Endothelial cell of umbilical vein (primary cell): ENCODE measurements at places on chromosomes 6 and 20. TPM values are rescaled to one million over a fixed set of nuclear protein-coding genes. Genes with fewer than 3 reads are reported as not detected.

Gene SLC22A16
- total RNA-seq: not detected in 2 replicates

Gene OLIG3
- total RNA-seq: not detected in 2 replicates

Gene MAP1LC3A
- total RNA-seq: 32.1 and 32.7 TPM in 2 replicates

Gene SEMG1
- total RNA-seq: not detected in 2 replicates

Gene NKX2-2
- not detected in 2 replicates for total RNA-seq

Gene RBM24
- total RNA-seq: 6.0 and 6.7 TPM in 2 replicates

DNA sequence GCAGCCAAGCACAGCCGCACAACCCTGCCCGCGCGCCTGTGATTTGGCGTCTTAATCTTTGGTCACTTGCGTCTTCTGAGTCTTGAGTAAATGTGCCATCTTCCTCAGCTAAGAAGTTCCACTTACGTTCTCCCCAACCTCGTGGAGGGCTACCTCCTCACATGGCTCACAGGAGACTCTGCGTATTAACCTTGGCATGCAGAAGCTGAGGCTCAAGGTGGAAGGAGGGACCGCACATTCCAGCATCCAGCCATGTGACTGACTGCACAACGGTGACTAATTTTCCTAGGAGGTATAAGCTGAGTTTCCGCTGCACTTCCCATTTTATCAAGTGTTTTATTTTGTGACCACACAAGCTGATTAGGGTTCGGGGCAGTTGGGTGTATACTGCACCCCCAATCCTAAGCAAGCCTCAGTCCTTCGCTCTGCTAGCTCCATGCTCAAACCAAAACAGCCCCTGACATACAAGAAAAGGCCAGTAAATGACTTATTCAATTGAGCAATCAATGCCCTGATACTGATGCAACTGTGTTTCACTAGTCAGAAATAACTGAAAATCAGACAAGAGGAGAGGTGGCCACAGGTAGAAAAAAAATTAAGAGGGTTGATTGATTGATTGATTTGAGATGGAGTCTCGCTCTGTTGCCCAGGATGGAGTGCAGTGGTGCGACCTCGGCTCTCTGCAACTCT lies 7.0 kb downstream of the BEND3 start:
- H3K4me1 ChIP-seq: no peaks in the 10 kb centered on the region
- DNase-seq: no peak
- H3K27ac ChIP-seq: no peak overlapping the region
- no peaks in the 10 kb centered on the region for H3K36me3 ChIP-seq
- H3K4me3 ChIP-seq: no peak overlapping the region

DNA sequence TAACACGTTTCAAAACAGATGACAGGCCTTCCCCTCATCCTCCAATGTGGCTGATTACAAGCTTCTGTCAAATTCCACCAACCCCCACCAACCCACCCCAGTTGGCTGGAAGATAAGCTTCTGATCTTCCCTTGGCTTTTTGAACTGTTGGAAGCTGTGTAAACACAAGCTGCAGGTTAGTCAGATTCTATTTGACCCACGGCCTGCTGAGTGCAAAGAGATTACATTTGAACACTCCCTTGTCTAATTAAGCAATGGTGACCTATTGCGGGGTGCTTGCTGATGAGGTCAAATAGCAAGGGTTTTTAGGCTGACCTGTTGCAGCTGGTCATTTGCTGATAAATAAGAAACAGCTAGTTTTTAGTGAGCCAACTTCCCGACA lies 379.7 kb downstream of the BMP2 start:
- no peak overlapping the region for H3K4me3 ChIP-seq
- peaks cover 13% of the 10 kb centered on the region for H3K4me1 ChIP-seq
- no peak overlapping the region for H3K27ac ChIP-seq
- H3K27me3 ChIP-seq: no peaks in the 10 kb centered on the region

DNA sequence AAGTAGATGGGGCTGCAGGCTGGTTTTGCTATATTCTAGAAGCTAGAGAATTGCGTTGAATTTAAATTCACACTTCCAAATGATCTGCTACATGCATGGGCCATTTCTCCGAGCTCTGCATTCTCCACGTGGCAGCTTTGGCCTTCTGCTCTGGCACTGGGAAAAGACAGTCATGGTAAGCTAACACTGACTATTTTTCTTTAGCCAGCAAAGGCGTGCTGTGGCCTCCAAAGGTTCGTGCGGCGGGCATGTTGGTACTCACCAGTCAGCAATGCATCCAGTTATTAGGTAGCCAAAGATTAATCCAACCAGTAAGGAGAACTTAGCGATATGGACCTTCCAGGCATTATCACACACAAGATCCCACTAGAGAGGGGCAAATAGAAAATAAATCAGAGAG lies 41.4 kb downstream of the SLC22A23 start:
- no peaks in the 10 kb centered on the region for H3K27me3 ChIP-seq
- no peak overlapping the region for H3K27ac ChIP-seq
- H3K36me3 ChIP-seq: no peaks in the 10 kb centered on the region
- H3K4me3 ChIP-seq: no peak overlapping the region

DNA sequence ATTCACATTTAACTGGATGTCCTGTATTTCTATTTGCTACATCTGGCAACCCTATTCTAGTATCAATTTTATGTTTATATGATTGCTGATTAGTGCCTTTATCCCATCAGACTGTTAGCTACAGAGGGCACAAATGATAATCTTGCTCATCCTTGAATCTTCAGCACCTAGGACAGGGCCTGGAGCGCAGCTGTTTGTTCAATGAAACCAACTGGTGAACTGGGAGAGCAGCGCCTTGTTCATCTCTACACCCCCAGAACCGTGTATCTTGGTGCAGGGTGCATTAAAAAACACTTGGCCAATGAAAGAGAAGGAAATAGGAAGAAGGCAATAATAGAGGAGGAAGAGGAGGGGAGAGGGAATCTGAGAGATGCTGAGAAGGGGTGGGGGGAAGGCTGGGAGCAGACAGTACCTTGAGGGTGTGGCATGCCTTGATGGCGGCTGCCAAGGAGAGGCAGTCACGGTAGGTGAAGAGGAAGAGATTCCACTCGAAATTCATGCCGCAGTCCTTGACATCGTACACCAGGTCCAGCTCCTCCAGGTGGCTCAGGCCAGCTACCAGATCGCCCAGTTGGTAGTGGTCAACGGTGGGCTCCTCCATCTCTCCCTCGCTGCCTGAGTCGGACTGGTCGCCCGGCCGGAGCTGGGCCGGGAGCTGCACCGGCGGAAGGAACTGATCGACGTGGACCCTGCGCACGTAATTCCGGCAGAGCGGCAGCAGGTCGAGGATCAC lies 15.5 kb downstream of the TMEM151B start:
- peaks cover 6% of the 10 kb centered on the region for H3K27me3 ChIP-seq
- no peak overlapping the region for H3K27ac ChIP-seq
- no peaks in the 10 kb centered on the region for H3K36me3 ChIP-seq

GRCh38 chr6:136137739-136138402 lies 112.2 kb downstream of the MTFR2 start:
- no peak overlapping the region for H3K27ac ChIP-seq
- H3K4me1 ChIP-seq: no peaks in the 10 kb centered on the region
- H3K27me3 ChIP-seq: no peaks in the 10 kb centered on the region
